ENCODE measurements at places on chromosomes 3 and 15.
A peak's percentile ranks its signal among the peaks of the same experiment; 100 is the strongest.

DNA sequence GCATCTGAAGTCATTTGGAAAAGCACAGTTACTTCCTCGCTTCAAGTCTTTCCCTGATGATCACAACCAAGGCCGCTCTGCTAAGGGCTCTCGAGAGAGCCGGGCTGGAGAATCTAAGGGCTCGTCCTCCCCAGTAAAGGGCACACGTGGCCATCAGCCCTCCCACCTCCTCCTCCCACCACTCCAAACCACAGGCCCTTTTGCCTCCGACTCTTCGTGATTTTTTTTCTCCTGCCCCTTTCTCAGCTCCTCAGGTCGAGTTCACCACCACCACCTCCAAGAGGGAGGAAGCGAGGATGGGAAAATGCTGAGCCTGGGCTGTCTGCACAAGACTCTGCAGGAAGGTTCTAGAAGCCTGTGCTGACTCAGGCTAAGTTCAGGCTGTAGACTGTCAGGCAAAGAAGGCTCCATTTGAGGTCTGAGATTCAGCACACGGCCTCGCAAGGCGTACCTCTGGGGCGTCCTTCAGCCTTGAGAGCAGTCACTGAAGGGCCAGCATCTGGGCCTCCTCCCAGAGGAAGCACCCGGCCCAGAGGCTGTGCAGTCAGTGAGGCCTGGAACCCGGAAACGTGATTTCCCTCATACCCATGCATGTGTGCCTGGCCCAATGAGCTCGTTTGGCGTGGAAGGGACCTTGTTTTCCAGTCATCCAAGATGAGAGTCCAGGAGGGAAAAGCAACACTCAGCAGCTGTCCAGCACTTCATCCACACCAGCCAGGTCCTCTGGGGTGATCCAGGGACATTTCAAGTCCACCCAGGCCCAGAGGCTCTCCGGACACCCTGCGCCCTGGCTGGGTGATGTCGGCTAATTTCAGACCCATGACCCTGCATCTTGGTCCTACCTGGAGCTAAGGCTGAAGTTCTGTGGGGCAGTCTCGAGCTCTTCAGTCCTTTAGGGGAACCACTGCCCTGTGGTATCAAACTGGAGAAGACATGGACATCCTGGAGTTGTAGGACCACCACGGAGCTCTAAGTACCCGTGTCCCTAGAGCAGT, 196.8 kb downstream of the XXYLT1 start:
- DNase-seq = no peak

GRCh38 chr3:55571913-55572312, 84.8 kb upstream of the WNT5A start:
- DNase-seq = no peak

DNA sequence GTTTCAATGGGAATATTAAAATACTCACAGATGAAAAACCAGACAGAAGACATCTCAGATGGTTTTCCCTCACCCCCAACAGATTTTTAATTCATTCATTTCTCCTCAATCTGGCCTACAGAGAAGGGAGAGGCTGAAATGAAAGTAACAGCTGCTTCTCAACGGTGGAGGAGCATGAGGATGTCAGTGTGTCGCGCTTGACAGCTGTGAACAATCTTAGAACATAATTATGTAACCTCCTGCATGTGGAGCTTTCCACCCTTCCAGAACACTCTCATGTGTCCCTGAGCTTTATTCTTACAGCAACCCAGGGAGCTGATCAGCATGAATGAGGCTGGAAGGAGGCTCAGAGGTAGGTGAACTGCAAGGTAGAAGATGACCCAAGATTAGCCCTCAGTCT, 52.7 kb downstream of the MB21D2 start:
- no peak for DNase-seq

- DNase-seq = peak; percentile 53
Measured at GRCh38 chr3:47283591-47284364, 1.0 kb downstream of the KLHL18 start.

GRCh38 chr3:38142959-38143358, 4.5 kb downstream of the MYD88 start:
- no peak for DNase-seq

- DNase-seq = peak; percentile 85
Measured at GRCh38 chr3:73622091-73622805, 2.5 kb downstream of the PDZRN3 start.
